DMS53 (cell line): ENCODE measurements at places on chromosomes 11 and 22.

DNA sequence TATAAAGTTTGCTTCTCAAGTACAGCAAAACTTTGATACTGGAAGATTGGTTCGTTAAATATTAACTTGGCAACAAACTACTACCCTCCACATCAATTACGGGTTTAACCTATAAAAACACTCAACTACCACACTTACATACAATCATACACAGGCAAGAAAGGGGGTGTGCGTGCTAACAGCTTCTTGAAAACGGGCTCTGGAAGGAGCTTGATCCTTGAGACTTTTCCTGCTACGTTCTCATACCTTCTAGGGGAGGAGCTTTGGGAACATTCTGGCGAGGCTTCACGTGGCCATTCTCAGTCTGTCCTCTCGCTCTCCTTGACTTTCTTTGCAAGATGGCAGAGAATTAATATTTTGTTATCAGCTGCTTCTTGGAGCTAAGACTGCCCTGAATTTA, 6.8 kb upstream of the ESAM start:
- no peak for DNase-seq

DNA sequence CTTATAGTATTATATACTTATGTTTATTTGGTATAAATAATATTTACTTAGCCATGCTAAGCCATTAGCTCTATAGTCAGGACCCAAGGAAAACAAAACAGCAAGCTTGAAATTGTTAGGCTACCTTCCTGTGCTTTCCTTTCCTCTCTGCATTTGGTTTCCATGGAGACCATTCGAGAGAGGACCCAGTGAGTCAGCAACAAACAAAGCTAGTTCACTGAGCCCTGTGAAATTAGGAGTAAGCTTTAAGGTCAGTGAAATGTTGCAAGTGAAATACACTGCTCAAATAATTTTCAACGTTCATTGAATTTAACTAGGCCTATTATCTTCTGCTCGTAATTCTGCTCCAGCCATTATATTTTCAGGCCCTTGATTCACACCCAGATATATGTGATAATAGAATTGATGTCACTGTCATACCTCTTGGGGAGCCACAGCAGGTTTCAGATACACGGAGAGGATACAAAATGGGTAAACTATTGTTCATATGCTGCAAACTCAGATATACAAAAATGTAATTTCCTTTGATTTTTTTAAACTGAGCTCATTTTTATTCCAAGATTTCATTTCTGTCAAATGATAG, 9.1 kb upstream of the OR10D3 start:
- peak; percentile 99 for DNase-seq

- DNase-seq = no peak
Measured at GRCh38 chr11:2826679-2827056, 58.9 kb downstream of the CDKN1C start.

GRCh38 chr11:26688701-26689100, 33.2 kb downstream of the SLC5A12 start:
- DNase-seq = no peak

- no peak for DNase-seq
Measured at GRCh38 chr11:57899378-57899777, 124.3 kb upstream of the OR9Q1 start.

DNA sequence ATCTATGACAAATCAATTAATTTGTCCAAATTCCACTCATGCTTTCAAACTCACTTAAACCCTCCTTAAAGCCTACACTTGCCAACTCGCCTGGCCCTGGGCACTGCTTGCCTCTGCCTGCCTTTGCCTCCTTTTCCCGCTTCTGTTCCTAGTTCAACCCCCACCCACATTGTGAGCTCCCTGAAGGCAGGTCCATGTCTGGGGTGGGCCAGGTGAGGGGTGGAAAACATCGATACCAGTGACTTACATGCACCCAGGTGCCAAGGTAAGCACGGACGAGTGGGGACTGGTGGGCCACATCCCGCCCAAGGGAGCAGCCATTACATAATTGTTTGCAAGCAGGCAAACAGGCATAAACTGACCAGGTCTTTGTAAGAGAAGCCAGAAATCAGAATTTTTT, 146.2 kb downstream of the ST3GAL4 start:
- DNase-seq = no peak

DNA sequence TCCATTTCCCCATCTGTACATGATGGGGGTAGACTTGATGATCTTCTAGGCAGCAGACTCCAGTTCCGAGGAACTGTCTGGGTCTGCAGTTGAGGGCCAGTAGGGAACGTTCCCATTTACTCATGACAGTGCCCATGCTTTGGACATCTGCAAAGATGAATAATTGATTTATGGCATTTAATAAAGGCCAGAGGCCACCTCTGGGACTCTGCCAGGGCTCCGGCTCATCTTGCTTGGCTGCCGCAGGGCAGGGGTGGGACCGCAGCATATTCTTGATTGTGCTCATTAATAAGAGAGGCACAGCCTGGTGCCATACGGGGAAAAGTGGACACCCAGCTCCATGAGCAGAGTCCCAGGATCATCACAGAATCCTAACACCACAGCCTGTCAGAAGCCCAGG, 28.1 kb upstream of the KLHL35 start:
- DNase-seq = no peak

DNA sequence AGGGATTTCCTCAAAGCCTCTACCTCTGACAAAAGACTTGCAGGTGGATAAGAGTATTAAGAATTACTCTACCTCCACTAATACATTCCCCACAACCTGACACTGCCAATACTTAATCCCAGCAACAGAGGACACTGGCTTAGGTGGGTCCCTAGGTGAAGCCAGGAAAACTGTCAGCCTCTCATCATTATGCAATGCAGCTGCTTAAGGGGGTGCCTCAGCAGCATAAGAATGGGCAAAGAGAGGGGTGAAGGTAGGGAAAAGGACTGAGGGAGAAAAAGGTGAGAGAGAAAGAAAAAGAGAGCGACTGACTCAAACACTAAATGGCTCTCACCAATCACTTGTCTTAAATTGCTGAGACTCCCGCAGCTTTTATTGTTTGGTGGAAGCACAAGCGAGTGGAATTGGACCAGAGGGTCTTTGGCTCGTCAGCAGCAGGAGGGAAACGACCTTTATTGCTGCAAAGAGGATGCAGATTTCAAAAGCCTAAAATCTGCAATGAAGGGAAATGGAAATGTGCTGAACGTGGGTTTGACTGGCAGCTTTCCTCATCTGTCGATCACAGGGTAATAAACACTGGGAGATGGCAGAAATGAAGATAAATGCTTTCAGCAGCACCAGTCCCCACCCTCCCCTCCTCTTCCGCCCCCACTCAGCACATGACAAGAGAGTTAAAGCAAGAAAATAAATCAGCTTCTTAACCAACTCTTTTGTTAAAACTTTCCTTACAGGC, 64.9 kb upstream of the CHRM4 start:
- no peak for DNase-seq

- DNase-seq = no peak
Measured at GRCh38 chr22:37109242-37109917, at the start of gene TMPRSS6. Gene TMPRSS6, minus strand, starts transcription at chr22:37109713. Its CDS starts 6,296 bp downstream, at chr22:37103417.

- DNase-seq = peak; percentile 68
Measured at GRCh38 chr11:87722756-87723565, 452.3 kb downstream of the RAB38 start.

- DNase-seq = no peak
Measured at GRCh38 chr11:65642014-65642671, 4.2 kb downstream of the SIPA1 start.

DNA sequence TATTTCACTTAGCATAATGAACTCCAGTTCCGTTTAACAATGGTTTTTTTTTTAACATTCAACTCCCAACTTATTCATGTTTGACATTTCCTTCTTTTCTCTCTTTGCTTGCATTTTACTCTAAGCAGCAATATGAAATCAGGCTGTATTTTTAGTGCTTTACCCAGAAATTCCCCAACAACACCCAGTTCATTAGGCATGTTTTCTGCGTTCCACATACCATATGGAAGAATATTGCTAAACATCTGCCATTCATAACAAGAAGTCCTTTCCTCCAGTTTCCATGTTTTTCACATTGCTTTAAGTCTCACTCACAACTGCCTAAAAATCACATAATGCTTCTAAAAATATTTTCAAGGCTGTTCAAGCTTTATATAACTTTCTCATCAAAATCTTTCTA, 45.8 kb downstream of the PLAAT5 start:
- no peak for DNase-seq

DNA sequence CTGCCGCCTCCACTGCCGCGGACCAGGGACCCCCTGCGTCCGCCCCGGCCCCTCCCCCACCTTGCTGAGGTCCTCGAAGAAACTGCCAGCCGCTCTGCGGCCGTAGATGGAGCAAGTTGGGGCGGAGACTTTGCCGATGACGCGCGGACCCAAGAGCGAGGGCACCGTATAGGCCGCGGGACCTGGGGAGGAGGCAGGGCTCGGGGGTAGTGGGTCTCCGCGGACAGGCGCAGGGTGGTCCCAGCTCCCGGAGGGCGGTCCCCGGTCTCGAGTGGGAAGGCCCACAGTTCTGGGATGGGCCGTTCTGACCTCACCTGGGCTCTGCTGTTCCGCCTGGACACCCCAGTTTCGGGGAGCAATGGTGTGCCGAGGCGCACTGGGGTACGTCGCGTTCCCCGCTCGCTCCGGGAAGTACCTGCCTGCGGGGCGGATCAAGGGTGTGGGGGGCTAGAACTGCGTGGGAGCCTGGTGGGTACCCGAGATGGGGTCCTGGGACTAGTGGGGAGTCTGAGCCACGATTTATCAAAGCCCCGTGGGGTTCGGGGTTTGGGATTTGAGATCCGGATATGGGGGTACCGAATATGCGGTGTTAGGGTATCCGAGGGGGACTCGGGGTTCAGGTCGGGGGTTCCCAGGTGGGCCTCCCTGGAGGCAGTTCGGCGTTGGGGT, 1.2 kb upstream of the TYMP start:
- DNase-seq = peak; percentile 92
